ENCODE measurements at places on chromosomes 2 and 18. TPM values are rescaled to one million over a fixed set of nuclear protein-coding genes. Genes with fewer than 3 reads are reported as not detected.

The CD207 gene
- not detected for total RNA-seq

The ERLEC1 gene
- 122 TPM for total RNA-seq

The THSD7B gene
- 0.17 TPM for total RNA-seq

The OTOS gene
- total RNA-seq, result not detected

The PDK1 gene
- total RNA-seq, result 11.0 TPM

The SERPINB2 gene
- total RNA-seq, result 0.47 TPM

The RIT2 gene
- total RNA-seq, result not detected

The FEV gene
- not detected for total RNA-seq

The SCG2 gene
- 0.47 TPM for total RNA-seq

The GPR155 gene
- total RNA-seq, result 1.2 TPM

The PAX3 gene
- not detected for total RNA-seq

The UPP2 gene
- not detected for total RNA-seq

The C2orf81 gene
- total RNA-seq, result 2.0 TPM

The SLC16A14 gene
- 0.23 TPM for total RNA-seq

The SERPINB12 gene
- 0.12 TPM for total RNA-seq

The MC4R gene
- not detected for total RNA-seq

The UGT1A8 gene
- total RNA-seq, result not detected

The MOGAT1 gene
- not detected for total RNA-seq

The CNPPD1 gene
- 20.2 TPM for total RNA-seq

The GALNT5 gene
- 1.7 TPM for total RNA-seq

The CTAGE1 gene
- under 0.01 TPM for total RNA-seq

The SERPINB13 gene
- not detected for total RNA-seq

The CFAP221 gene
- not detected for total RNA-seq

The MAP3K19 gene
- not detected for total RNA-seq

The SPR gene
- 22.2 TPM for total RNA-seq

All from pericardium fibroblast (primary cell).